ENCODE measurements at places on chromosomes 11 and 22.

DNA sequence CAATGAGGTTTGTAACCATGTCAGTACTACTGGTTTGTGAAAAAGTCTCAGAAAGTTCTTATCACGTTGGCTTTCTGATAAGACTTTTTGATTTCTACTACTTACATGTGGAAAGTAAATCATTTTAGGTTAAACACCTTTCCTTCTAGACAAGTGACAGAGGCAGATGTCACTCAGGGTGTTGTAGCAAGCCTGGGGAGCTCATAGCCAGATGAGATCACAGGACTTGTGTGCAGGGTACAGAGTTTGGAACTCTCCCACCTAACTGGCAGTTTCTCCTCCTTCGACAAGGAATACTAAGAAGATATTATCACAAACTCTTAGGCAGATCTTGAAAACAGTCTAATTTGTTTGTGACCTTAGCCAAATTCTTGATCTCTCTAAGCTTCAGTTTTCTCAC is 49.4 kb upstream of the PICALM start:
- no peak for DNase-seq

GRCh38 chr11:69839516-69839915 is 20.3 kb upstream of the FGF3 start:
- peak; percentile 74 for DNase-seq

DNA sequence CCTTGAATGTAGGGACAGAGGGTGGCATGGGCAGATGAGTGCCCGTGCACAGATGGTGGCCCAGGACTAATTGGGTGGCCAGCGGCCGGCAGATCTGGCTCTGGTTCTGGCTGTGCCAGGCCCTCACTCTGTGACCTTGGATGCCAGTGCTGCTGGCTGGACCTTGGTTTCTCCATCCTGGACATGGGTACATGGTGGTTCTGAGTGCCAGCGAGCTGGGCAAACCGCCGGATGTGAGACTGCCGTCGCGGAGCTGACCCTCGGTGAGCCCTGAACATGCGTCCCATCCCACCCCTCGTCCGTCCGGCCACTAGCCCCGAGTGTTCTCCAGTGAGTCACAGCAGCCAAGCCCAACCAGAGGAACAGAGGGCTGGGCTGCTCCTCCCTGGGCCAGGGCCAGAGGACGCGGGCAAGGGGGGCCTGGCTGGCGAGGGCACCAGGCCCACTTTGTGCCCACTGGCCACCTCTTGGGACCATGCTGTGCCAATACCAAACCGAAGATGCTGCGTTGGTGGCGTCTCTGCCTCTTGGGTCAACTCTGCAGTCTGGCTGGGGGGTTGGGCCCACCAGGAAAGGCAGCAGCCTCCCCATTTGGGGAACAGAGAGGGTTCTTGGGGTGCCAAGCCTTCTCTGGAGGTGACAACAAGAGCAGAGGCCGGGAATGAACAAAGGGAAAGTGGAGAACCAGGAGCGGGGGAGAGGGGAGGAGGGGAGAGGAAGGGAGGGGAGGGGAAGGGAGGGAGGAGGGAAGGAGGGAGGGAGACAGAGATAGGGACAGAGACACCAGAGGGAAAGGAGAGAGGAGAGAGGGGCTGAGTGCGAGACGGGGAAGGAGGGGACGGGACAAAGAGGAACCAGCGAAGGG is 10.7 kb downstream of the LSP1 start:
- peak; percentile 94 for DNase-seq

GRCh38 chr22:35152316-35152715 is 86.4 kb downstream of the ISX start:
- DNase-seq = no peak

GRCh38 chr11:66159324-66159984 is 89.4 kb downstream of the PACS1 start:
- DNase-seq = no peak

- peak; percentile 20 for DNase-seq
Observed at GRCh38 chr22:36649066-36649465, 54.5 kb downstream of the CACNG2 start.

DNA sequence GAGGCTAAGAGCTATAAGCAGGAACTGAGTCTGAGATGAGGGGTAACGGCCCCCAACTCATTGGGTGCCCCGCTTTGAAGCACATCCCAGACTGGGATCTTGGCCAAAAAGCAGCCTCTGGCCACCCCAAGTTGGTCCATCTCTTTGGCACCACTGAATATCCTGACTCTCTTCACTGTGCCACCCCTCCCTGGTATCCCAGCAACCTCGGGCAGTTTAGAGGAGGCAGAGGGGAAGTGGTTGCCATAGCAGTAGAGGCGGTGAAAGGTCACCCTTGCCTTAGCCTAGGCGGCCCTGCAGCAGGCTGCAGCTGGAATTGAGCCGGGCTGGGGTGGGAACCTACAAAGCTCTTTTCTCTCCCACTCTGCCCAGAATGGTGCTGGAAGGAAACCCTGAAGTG is 1.1 kb downstream of the PELI3 start:
- no peak for DNase-seq

- DNase-seq = no peak
Observed at GRCh38 chr11:19722702-19723101, 10.1 kb downstream of the NAV2 start.

DNA sequence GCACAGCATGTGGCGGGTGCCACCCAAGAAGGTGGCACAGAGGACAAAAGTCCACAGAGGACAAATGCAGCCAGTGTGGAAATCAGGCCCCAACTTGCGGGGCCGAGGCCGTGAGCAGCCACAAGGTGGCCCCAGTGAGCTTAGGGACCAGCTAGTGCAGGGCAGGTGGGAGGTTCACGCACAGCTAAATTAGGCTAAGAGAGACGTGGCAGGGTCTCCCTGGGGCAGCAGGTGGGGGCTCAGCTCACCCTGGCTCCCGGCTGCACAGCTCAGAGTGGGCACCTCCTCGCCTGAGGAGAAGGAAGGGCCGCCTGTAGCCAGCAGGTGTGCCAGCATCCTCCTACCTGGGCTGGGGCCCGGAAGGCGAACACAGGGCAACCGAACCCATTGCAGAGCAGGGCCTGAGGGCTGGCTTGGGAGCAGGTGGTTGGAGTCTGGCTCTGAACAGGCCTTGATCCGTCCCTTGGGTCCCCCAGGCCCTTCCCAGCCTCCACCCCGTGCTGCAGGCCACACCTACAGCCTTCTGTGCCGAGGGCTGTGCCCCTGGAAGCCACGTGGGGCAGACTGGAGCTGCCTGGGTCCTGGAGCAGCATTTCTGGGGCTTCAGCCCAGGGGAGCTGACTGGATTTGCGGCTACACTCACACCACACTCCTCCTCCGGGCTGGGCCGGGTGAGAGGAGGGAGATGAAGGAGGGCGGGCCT is 26.1 kb upstream of the CELSR1 start:
- no peak for DNase-seq

DNA sequence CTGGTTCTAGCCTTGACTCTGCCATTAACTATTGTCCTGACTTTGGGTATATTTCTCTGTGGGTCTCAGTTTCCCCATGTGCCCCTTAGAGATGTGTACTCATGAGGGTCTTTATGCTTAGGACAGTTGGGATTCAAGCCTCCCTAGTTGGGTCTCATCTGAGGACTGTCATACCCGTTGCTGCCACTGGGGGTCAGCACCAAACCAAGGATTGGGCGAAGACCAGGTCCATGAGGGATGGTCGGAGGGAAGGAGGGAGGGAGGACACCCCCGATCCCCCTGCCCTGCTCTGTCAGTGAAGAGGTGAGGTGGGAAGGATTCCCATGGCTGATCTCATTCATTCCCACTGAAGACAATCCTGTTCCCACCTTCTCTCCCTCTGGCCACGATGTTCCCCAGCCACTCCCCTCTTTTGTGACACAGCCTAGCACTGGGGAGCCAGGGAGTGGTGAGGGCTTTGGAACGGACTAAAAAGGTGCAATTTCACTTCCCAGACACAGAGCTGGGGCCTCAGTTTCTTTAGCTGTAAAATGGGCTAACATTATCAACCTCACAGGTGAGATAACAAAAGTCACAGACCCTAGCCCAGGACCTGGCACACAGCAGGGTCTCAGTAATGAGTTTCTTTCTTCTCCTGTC is 12.4 kb upstream of the KLHL35 start:
- no peak for DNase-seq

GRCh38 chr11:119438599-119438998 is 15.6 kb upstream of the THY1 start:
- peak; percentile 59 for DNase-seq

DNA sequence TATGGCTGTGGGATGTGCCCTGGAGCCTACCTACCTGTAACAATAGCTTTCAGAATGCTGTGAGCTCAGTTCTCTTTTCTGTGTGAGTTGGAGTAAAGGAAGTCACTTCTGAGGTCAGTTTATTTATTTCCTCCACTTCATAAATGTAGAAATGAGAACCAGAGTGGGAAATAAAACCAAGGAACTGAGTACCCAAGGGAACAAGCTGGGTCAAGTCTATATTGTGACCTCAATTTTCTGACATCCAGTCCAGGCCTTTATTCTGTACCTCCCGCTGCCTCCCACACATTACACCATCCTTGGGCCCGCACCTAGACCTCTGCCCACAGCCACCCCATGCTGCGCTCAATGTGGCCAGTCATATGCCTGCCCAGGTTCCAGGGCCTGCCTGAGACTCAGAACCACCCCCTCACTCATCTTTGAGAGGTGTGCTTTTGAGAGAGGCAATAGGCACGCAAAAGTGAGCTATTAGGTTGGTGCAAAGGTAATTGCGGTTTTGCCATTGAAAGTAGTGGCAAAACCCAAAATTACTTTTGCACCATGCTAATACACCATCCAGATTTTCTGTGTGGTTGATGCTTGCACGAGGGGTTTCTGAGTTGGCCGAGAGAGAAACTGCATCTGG is 9.8 kb downstream of the MS4A6E start:
- no peak for DNase-seq

DNA sequence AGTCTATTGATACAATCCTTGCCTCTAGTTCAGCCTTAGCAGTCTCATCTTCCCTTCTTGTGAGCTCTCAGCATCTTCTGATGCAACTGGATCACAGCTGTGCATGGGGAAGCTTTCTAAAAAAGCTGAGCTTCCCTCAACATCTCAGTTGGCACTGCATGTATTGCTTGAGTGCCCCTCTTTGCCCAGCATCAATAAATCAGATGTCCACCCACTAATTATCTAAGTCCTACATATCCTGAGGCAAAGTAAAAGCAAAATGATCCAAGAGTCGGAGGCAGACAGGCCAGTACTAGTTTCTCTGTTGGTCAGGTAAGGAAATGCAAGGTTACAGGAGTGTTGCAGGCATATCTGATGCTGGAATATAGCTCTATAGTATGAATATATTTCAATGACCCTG is 334.5 kb upstream of the NCAM1 start:
- DNase-seq = no peak

GRCh38 chr11:114133548-114134329 is 74.2 kb downstream of the ZBTB16 start:
- no peak for DNase-seq

GRCh38 chr11:57402188-57403002 is 11.9 kb upstream of the PRG2 start:
- no peak for DNase-seq

- DNase-seq = no peak
Observed at GRCh38 chr11:46640036-46640788, 22.9 kb downstream of the ATG13 start.

- DNase-seq = no peak
Observed at GRCh38 chr22:22359465-22359864, 114.9 kb downstream of the VPREB1 start.

DNA sequence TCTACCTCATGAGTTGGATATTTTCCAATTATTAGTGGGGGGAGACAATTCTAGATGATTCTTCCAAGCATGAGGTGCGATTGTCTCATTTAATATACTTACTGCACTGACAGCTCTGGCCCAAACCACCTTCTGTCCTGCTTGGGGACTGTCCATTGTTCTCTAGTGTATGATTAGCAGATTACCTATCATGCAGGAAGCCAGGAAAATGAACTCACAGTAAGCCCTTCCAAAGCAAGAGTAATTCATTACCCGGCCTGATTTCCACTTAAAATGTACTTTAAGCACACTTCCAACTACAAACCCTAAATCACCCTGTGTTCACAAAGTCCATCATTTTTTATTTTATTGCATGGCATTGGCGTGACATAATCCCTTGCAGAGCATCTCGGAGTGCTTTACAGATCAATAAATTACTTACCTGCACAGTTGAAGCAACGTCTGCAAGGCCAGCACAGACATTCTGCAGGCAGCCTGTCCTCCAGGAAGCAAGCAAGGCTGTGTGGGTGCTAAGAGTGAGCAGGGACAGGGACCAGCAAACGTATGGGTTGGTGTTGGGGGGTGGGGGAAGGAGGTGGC is 838.2 kb downstream of the NTM start:
- no peak for DNase-seq
